D341Med (cell line): ENCODE measurements at places on chromosomes 12 and 14.

DNA sequence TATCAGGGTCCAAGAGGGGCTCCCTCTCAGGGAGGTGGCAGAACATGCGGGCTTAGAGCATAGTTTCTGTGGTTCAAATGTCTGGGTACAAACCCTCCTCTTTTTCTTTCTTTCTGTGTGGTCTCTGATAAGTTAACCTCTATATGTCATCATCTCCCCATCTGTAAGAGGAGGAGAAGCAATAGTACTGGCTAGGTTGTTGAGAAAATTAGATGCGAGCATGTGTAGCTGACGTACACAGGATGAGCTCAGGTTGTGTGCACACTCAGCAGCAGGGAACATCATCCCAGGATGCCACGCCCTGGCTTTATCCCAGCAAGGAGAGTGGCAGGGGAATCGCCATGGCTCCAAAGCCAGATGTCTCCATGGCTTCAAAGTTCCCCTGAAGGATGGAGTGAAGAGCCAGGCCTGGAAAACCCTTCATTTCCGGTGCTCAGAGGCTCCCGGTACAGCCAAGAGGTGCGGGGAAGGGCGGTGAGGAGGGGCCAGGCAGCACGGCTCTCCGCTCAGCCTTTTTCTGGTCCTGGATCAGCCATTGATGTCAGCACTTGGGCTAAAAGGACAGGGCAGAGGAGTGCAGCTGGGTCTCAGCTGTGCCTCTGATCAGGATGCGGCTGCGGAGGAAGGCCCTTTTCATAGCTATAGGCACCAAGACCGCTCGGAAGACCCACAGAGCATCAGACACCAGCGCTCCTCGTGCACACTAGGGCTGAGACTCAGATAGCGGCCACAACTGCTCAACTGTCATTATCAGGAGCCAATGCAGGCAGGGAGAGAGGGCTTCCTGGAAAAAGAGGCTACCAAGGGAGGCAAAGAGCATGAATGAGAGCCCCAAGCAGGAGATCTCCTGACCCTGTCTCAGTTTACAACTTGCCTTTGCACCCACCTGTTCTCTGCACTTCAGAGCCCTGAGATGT is 41.5 kb downstream of the ARL6IP4 start:
- DNase-seq = no peak

- DNase-seq = no peak
Observed at GRCh38 chr12:88062474-88062873, 33.3 kb upstream of the C12orf50 start.

- no peak for DNase-seq
Observed at GRCh38 chr12:65811968-65812700, 12.1 kb upstream of the HMGA2 start.

GRCh38 chr14:100079726-100080005 is 14.4 kb downstream of the EVL start:
- no peak for DNase-seq

DNA sequence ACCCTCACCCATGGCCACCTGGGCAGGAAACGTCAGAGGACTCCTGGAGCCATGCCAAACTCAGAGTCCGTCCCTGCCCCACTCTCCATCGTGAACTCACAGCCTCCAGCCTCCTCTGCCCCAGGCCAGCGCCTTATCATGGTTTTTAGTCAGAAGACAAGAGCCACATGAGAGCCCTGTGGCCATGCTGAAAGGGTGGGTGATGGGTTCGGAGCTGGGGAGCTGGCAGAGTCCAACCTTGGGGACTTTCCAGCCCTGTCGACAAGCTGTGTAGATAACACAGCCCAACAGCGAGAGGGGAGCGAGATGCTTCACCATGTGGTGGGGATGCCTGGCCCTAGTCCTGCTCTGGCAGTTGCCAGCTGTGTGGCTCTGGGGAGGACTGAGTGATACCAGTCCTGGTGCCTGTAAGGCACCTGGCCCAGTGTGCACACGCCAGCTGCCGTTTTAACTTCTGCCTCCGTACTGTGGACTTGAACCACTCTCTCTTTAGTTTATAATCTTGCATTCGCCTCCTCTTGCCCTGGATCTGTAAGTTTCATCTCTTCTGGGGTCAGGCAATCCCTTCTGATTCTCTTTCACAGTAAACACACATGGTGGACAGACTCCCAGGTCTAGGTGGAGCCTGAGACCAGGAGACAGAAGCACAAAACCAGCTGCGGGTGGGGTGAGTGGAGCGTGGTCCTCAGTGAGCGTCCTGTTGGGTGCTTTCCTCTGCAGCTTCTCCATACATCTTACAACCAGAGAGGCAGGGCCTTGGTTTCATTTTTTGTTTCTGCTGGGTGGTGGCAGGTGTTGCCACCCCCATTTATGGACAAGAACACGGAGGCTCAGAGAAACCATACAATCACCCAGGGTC is 55.3 kb downstream of the RIN3 start:
- no peak for DNase-seq

- no peak for DNase-seq
Observed at GRCh38 chr12:46534327-46534840, 161.8 kb upstream of the SLC38A2 start.

DNA sequence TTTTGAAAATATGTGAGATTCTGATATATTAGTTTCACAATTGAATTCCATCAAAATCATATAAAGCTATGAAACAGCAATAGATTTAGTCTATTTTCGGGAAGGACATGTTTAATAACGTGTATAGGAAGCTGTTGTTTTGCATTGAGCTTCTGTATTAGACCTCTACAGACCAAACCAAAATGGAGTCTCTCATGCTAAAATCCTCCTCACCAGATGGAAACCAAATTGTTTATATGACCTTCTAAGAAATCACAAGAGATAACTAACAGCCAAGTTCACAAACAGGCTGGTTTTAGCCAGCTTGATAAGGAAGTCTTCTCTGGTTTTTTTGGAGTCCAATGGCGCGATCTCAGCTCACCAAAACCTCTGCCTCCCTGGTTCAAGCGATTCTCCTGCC is 23.9 kb downstream of the L2HGDH start:
- DNase-seq = no peak

DNA sequence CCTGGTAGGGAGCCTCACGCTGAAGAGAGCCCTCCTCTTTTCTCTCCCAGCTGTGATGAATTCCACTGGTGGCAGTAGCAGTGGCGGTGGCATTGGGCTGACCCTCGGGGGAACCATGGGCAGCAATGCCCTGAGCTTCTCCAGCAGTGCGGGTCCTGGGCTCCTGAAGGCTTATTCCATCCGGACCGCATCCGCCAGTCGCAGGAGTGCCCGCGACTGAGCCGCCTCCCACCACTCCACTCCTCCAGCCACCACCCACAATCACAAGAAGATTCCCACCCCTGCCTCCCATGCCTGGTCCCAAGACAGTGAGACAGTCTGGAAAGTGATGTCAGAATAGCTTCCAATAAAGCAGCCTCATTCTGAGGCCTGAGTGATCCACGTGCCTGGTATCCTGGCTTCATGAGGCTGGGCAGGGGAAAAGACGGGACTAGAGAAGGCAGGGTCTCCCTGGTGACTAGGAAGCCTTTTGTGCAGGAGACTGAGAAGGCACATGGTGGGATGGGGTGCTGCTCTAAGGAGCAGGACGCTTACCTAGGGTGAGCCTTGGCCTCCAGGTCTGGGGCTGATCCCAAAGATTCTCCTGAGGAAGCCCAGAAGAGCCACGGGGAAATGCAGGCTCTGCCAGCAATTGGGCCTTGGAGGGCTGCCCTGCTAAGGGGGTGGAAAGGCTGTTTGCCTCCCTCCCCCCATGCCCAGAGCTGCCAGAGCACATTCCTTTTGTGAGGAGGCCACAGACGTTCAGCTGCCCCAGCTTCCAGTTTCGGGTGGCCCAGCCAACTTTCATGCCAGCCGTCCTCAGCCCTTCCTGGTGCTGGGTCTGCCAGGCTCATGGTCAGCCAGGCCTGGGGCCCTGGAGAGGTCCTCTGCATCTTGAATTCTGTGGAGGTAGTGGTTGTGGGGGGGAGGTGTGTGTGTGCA is 15.8 kb downstream of the KRT7 start:
- DNase-seq = no peak

DNA sequence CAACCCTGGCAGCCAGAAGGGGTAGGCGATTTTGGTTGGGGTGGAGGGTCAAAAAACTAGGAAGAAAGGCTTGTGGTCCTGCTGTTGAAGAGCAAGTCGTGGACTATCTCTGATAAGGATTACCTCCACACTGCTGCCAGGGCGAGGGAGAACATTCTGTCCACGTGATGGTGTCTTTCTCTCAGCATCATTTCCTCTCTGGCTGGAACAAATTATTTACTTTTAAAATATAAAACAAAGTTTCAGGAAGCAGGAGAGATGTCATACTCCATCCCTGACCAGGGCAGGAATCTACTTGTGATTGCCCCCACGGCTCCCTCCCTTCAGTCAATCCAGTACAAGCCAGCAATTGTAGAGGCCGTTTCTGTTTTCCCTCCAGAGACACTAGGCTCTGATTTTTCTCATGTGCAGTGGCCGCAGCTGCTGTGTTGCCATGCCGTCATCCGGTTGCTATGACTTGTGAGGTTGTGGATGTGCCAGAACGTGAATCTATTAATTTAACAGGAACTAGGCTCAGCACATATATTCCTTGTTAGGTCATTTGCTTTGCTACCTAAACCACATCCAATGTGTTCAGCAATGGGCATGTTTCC is 61.5 kb upstream of the PTGR2 start:
- DNase-seq = no peak

DNA sequence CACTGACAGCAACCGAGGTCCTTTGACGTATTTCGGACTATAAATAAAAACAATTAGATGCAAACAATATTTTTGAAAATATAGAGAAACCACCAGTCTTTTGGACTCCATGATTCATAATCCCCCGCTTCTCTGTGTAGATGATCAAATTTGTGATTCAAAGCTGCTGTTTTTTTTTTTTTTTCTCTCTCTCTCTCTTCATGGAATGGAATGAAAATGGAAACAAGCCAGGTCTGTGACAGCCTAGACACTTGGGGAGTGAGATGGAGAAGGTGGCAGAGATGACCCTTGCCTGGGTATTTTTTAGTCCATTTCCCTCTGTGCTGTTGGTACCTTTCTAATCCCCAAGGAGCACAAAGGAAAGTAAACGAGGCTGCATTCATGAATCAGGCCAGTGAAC is 248.5 kb downstream of the GLT1D1 start:
- DNase-seq = no peak

DNA sequence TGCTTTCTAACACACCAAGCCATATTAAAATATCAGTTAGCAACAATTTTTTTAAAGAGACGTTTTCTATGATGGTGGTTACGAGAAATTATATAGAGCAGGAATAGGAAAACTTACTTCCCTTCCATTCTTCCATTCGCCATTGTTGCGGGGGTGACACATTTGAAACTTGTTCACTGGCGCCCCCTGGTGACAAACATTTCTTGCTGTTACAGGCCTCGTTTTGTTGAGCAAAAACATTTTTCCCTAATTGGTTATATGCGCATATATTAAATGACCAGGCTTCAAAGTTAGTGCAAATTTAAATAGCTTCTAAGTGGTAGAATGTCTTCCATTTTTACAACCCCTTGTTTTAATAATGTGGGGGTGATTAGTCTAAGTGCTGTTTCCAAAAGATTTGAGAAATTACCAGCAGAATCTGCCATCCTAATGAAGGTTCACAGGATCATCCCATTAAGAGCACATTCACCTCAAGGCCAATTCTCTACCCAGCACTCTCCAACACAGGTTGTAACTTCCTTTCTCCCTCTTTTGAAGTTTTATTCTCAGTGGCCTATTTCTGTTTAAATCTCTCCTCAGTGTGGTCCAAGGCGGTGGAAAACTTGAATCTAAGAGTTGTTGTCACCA is 1124.7 kb downstream of the FLRT2 start:
- peak; percentile 55 for DNase-seq

- no peak for DNase-seq
Observed at GRCh38 chr12:58408516-58408915, 467.1 kb downstream of the ATP23 start.

DNA sequence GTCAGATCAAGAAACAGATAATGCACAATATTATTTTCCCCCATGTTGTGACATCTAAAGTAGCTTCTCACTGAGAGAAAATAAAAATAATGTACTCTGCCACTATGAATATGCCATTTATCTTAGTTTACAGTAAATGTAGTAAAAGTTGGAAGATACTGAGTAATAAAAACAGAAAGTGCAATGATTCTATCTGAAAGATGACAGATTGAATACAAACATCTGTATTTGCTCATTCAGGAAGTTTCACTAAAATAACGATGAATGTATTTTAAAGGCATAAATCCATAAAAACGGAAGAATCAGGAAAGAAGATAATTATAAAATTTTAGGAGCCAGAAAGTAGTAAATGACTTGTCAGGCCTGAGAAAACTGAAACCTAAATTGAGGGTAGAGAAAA is 18.2 kb downstream of the SLC35F4 start:
- DNase-seq = no peak

GRCh38 chr14:68458840-68459469 is 333.9 kb downstream of the ZFP36L1 start:
- DNase-seq = peak; percentile 50

DNA sequence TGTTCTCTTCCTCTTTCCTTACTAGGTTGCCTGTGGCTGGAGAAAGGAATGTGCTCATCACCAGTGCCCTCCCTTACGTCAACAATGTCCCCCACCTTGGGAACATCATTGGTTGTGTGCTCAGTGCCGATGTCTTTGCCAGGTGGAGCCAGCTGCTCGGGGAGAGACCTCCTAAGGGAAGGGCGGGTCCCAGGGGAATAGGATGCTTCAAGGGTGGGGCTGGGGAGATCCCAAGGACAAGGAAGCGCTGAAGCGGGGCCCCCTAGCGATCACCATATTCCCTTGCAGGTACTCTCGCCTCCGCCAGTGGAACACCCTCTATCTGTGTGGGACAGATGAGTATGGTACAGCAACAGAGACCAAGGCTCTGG is 10.2 kb downstream of the MARS1 start:
- no peak for DNase-seq

- DNase-seq = no peak
Observed at GRCh38 chr12:40769846-40770245, 77.6 kb downstream of the CNTN1 start.

- no peak for DNase-seq
Observed at GRCh38 chr12:108847705-108848104, 9.7 kb downstream of the SSH1 start.

DNA sequence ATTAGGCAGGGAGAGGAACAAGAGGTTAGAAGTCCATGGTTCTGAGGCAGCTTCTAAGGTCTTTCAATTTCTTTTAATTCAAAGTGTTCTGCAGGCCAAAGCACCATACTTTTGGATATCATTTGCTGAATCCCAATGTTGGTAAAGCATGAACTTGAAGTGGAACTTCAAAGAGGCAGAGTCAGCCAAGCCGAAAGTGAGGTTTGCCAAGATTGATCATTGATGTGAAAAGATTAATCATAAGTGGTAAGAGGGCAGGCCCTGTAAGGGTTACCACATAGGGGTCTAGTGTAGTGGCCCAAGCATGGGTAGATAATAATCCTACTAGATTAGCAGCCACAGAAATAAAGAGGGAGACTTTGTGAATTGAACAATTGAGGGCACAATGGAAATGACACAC is 191.7 kb upstream of the DIO2 start:
- DNase-seq = no peak

DNA sequence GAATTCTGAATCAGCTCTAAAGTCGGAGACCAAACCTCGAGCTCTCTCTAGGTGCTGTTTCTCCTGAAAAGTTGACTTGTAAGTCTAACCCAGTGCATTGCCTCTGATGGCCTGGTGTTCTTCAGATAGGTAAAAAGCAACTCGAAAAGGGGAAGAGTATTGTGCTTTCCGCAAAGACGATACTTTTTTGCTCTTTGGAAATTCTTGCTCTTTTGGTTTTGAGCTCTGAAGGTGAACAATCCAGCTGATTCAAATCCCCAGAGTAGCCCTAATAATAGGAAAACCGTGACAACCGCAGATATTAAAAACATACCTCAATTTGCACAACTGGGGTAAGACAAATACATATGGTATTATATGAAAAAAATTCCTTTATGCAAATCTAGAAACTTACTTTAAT is 447.4 kb downstream of the RAD51B start:
- DNase-seq = no peak
